ENCODE measurements at places on chromosomes 12 and 14.

DNA sequence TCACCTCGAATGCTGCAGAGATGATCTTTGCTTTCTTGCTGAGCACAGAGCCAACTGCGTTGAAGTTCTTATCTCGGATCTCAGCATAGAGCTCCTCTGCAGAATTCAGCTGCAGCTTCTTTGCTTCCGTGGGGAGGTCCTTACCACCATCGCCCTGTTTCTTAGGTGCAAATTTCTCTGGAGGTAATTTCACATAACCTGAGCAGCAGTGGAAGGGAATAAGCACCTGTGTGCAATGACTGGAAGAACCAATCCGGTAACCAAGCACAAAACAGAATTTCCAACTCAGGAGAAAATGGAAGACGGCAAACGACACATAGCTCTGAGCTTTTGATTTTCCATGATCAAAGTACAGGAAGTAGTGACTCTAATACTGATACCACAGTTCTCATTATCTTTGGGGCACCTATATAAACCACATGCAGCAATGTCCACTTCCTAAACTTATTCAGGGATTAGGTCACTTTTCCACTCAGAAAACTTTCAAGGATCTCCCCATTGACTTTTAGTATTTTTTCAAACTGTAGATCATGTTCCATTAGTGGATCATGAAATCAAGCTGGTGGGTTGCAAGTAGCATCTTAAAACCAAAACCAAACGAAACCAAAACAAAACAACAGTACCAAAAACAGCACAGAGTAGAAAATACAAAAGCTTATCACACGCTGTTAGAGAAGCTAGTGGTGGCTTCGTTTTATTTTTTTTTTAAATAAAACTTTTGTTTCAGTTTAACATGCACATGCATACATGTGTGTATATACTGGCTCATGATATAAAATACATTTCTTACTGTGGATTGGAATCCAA lies 18.9 kb upstream of the DIABLO start:
- DNase-seq: no peak

- DNase-seq: no peak
Measured at GRCh38 chr12:121801595-121802484, 2.0 kb upstream of the SETD1B start.

DNA sequence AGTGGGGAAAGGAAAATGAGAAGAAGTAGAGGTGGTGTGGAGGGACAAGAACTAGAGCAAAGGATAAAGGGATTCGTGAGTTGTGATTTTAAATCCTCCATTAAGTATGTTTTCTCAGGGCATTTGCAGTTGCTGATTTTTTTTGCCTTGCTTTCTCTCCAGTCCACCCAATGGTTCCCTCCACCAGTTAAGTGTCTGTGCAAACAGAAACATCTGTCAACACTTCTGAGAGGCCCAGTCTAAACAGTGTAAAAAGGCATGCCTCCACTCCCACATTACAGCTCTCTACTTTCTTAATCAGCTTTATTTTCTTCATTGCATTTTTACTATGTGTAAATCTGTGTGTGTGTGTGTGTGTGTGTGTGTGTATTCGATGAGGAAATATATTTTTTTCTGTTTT lies 141.2 kb downstream of the PPFIA2 start:
- no peak for DNase-seq

GRCh38 chr14:77554207-77554606 lies 55.6 kb upstream of the ISM2 start:
- no peak for DNase-seq

DNA sequence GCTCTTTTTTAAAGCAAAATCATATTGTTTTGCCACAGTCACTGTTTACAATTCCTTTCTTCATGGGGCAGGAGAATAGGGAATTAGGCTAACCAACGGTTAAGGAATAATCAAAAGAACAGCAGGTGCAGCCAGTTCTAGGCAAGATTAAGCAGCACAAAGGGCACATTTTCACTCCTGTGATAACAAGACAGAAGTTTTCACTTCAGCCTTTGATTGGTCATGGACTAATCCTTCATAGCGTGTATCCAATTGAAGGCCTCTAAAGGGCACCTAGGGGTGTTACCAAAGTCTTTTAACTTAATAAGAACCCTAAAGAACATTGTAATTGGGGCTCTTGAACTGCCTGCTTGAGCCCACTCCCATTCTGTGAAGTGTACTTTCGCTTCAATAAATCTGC lies 206.9 kb upstream of the AMIGO2 start:
- DNase-seq: no peak

- DNase-seq: no peak
Measured at GRCh38 chr12:125381373-125381772, 316.1 kb downstream of the AACS start.

DNA sequence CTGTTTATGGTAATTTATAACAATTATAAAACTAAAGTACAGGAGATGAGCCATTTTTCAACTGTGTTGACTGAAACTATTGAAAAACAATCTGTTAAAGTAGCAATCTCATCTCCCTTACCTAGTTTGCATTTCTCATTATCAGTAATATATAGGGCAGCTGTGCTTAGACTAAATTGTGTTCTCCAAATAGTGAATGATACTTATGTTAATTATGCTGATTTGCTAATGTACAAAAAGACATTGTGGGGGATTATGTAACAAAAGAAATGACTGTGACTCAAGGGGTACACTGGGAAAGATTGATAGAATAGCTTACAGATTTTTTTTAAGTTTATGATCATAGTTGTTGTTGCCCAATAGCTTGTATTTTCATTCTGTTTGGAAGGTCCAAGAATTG lies 207.7 kb downstream of the FUT8 start:
- no peak for DNase-seq

DNA sequence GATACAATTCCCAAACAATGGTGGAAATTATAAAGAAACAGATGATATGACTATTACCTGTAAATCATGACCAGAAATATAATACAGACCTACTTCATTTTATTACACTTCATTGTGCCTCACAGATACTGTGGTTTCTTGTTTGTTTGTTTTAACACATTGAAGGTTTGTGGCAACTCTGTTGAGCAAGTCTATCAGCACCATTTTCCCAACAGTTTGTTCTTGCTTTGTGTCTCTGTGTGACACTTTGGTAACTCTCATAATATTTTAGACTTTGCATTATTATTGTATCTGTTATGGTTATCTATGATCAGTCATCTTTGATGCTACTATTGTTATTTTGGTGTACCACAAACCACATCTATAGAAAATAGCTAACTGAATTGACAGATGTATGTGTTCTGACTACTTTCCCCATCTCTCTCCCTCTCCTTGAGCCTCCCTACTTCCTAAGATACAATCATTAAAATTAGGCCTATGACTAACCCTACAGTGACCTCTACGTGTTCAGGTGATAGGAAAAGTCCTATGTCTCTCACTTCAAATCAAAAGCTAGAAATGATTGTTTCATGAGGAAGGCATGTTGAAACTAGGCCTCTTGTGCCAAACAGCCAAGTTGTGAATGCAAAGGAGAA lies 49.1 kb downstream of the FBXO33 start:
- DNase-seq: no peak

GRCh38 chr12:98578392-98578791 lies 15.1 kb upstream of the SLC25A3 start:
- DNase-seq: no peak

Data from amygdala (tissue), 56 donors.